ENCODE measurements at places on chromosomes 12 and 14.
A peak's percentile ranks its signal among the peaks of the same experiment; 100 is the strongest.

DNA sequence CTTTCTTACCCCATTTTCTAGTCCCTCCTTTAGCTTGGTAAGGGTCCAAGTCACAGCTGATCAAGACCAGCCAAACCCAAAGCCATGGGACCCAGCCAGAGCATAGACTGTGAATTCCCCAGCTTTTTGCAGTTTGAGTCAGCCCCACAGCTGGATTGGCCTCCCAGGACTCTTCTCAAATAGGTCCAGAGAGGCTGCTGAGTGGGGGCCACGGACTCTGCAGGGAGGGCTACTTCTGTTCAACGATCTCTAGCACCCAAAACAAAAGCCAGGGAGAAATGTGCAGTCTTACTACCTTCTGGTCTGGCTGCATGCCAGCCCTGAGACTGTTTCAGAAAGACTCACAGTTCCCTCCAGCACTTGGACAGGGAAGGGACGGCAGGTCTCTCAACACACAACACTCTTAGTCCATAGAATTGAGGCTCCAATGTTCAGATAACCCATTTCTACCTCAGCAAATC is 1.6 kb downstream of the VDR start:
- peaks cover 43% of the 10 kb centered on the region for H3K4me1 ChIP-seq
- no peak for DNase-seq
- H3K36me3 ChIP-seq, result no peaks in the 10 kb centered on the region
- no peaks in the 10 kb centered on the region for H3K27me3 ChIP-seq
- no peak overlapping the region for H3K4me3 ChIP-seq
- H3K27ac ChIP-seq, result no peak overlapping the region

GRCh38 chr12:93901739-93902138 is 224.6 kb downstream of the CRADD start:
- peaks cover 14% of the 10 kb centered on the region for H3K4me1 ChIP-seq
- H3K36me3 ChIP-seq, result no peaks in the 10 kb centered on the region
- no peak overlapping the region for H3K4me3 ChIP-seq
- no peaks in the 10 kb centered on the region for H3K27me3 ChIP-seq
- no peak for DNase-seq

- no peak overlapping the region for H3K27ac ChIP-seq
- peaks cover 1% of the 10 kb centered on the region for H3K27me3 ChIP-seq
- H3K4me1 ChIP-seq, result peaks cover 11% of the 10 kb centered on the region
- DNase-seq, result peak; percentile 24
Measured at GRCh38 chr12:100672075-100672592, 98.7 kb downstream of the GAS2L3 start.

GRCh38 chr12:47488888-47489287 is 216.9 kb downstream of the RPAP3 start:
- no peaks in the 10 kb centered on the region for H3K36me3 ChIP-seq
- no peak for DNase-seq
- no peak overlapping the region for H3K27ac ChIP-seq
- H3K4me3 ChIP-seq, result no peak overlapping the region

DNA sequence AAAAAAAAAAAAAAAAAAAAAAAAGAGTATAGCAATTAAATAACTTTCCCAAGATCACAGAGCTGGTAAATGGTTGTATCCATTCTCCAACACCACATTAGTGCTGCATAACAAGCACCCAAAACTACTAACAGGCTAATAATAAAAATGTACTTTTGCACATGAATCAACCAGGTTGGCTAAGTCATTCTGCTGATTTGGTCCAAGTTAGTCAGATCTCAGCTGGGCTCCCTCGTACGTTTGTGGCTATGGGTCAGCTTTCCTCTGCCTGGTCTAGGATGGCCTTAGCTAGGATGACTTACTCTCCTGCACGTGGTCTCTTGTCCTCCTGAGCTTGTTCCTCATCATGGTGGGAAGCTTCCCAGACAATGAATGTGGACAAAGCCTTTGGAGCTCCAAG is 7.9 kb upstream of the PLEKHG6 start:
- H3K4me1 ChIP-seq, result peaks cover 57% of the 10 kb centered on the region
- DNase-seq, result no peak
- H3K27me3 ChIP-seq, result peaks cover 2% of the 10 kb centered on the region
- no peak overlapping the region for H3K27ac ChIP-seq

GRCh38 chr14:104547310-104547997 is 32.1 kb upstream of the C14orf180 start:
- peaks cover 77% of the 10 kb centered on the region for H3K27me3 ChIP-seq
- DNase-seq, result no peak
- H3K4me1 ChIP-seq, result no peaks in the 10 kb centered on the region
- no peak overlapping the region for H3K27ac ChIP-seq
- H3K4me3 ChIP-seq, result no peak overlapping the region
- H3K36me3 ChIP-seq, result no peaks in the 10 kb centered on the region

- H3K4me1 ChIP-seq, result no peaks in the 10 kb centered on the region
- no peaks in the 10 kb centered on the region for H3K36me3 ChIP-seq
- no peak overlapping the region for H3K4me3 ChIP-seq
- no peak overlapping the region for H3K27ac ChIP-seq
Measured at GRCh38 chr14:90602088-90602687, 205.4 kb downstream of the CALM1 start.

DNA sequence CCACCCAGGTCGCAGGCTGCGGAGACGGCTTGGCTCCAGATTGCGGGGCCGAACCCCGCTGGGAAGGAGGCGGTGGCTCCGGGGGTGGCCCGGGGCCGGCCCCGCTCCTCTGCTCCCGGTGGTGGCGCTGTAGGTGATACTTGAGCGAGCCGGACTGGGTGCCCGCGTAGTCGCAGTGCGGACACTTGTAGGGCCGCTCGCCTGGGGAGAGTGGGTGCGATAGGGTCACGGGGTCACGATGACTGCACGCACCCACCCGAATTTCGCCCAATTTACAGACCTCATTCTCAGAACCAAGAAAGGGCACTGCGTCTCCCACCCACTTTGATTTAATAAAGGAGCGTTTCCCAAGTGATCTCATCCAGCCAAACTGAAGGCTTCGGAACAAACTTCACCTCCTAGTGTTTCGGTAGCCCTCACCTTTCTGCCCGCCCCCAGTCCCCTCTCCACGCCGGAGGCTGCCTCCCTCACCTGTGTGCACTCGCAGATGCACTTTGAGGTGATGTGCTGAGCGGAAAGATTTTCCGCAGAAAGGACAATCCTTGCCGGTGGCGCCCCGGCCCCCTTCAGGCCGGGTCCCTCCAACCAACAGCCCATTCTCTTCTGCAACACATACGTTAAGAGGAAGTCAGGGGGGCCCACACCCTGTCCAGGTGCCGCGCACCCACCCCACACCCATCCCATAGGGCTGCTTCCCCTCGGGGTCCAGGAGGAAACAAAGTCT is 7.4 kb downstream of the ZNF219 start:
- peaks cover 25% of the 10 kb centered on the region for H3K4me1 ChIP-seq
- H3K27ac ChIP-seq, result no peak overlapping the region
- H3K4me3 ChIP-seq, result no peak overlapping the region
- no peak for DNase-seq
- H3K27me3 ChIP-seq, result no peaks in the 10 kb centered on the region
- H3K36me3 ChIP-seq, result peaks cover 35% of the 10 kb centered on the region

- H3K4me1 ChIP-seq, result no peaks in the 10 kb centered on the region
- H3K4me3 ChIP-seq, result no peak overlapping the region
- H3K27me3 ChIP-seq, result no peaks in the 10 kb centered on the region
- H3K27ac ChIP-seq, result no peak overlapping the region
- H3K36me3 ChIP-seq, result no peaks in the 10 kb centered on the region
Measured at GRCh38 chr12:22702690-22703089, 77.7 kb downstream of the ETNK1 start.

GRCh38 chr14:67622675-67623074 is 3.0 kb downstream of the ARG2 start:
- H3K36me3 ChIP-seq, result no peaks in the 10 kb centered on the region
- DNase-seq, result peak; percentile 85
- peaks cover 51% of the 10 kb centered on the region for H3K4me1 ChIP-seq
- no peak overlapping the region for H3K4me3 ChIP-seq
- H3K27ac ChIP-seq, result peak overlapping the region; percentile 79

GRCh38 chr14:25121337-25122129 is 71.6 kb upstream of the STXBP6 start:
- peak; percentile 34 for DNase-seq
- H3K4me3 ChIP-seq, result no peak overlapping the region
- H3K27ac ChIP-seq, result no peak overlapping the region
- H3K4me1 ChIP-seq, result no peaks in the 10 kb centered on the region

GRCh38 chr12:65612440-65612839 is 211.8 kb upstream of the HMGA2 start:
- peaks cover 6% of the 10 kb centered on the region for H3K4me1 ChIP-seq
- H3K27me3 ChIP-seq, result peaks cover 10% of the 10 kb centered on the region
- no peak overlapping the region for H3K4me3 ChIP-seq
- DNase-seq, result no peak
- no peaks in the 10 kb centered on the region for H3K36me3 ChIP-seq

GRCh38 chr14:106417224-106418049 is 891.1 kb downstream of the TMEM121 start:
- no peak overlapping the region for H3K4me3 ChIP-seq
- H3K27ac ChIP-seq, result no peak overlapping the region
- peak; percentile 41 for DNase-seq
- no peaks in the 10 kb centered on the region for H3K27me3 ChIP-seq

All from HepG2 (cell line).